ENCODE measurements at places on chromosomes 12 and 14. TPM values are rescaled to one million over a fixed set of nuclear protein-coding genes. Genes with fewer than 3 reads are reported as not detected.

Gene PSMC1
- total RNA-seq, result 139 TPM

DNA sequence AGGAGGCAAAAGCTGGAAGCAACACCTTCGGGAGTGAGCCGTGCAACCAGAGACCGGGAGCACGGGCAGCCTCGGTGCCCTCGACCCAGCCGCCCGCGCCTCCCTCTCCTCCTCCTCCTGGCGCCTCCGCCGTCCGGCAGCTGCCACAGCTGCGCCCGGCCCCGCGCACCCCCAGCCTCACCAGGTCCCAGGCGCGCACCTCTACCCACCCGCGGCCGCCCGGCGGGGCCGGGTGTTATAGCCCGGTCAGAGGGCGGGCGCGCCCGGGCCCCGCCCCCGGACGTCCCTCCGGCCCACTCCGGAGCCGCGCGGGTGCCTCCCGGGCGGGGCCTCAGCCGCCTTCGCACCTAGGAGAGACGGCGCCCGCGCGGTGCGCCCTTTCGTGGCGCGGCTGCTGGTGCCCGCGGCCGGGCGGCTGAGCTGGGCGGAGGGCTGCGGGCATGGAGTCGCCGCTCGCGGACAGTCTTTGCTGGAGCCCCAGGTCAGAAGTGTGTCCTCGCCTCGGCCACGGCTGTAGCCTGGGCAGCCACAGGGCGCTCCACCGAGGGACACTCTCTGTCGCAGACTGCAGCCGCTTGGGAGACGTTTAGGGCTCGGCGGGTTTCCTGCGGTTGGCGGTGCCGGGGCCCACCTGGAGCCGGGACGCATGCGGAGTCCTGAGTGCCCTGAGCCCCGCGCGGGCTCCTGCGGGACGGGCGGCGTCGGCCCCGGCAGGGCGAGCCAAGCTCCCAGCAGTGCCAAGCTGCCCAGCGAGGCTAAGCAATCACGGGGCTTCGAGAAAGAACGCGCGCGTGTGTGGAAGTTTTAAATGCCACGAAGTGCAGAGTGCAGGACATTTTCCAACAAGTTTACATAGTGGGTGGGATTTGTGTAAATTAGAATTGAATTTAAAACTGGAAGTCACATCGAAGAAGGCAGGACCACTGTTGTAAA lies at the start of gene CPM:
TSS of gene CPM (minus strand) at position 211 of the 933 bp plus-strand sequence. CDS start 334 bp downstream, outside the sequence.
- no peak for DNase-seq

GRCh38 chr12:118063576-118064391 lies 2.8 kb upstream of the WSB2 start:
- DNase-seq, result no peak

- no peak for DNase-seq
These were observed 231.9 kb downstream of the SLC16A7 start for GRCh38 chr12:59827767-59828166.

DNA sequence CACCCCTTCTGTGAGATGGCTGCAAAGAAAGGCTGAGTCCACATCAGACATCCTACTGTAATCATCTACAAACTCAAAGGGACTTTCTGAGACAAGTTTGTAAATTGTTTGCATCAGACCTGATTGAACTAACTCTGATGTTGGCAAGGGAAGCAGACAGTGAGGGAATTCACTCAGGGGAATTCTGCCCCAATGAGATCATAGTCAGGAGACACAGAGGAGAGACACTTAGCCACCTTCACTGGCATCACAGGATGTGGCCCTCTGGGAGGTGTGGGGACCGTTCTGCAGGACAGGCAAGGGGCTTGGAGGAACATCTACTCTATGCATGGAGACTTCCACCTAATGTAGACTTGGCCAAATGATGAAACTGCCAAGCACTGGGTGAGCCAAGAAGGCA lies 70.7 kb upstream of the DDX11 start:
- no peak for DNase-seq

- no peak for DNase-seq
These were observed 42.1 kb downstream of the IGF1 start for GRCh38 chr12:102438047-102438826.
